ENCODE measurements at places on chromosomes 3 and 15.

DNA sequence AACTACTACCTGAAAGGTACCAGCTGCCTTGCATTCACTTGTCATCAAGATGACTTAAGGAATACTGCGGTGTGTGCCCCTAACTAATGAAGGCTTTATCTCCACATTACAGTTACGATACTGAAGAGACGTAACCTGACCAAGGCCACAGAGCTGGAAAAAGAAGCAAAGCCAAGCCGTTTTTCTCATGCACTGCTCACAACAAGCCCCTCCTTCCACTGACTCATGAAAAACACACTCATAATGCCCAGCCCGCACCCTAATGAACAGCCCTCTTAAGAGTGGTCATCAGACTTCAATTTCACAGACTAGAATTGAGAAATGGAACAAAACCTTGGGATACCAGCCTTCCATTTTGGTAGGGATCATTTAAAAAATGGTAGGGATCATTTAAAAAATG lies 11.6 kb downstream of the PSMD6 start:
- DNase-seq = no peak

DNA sequence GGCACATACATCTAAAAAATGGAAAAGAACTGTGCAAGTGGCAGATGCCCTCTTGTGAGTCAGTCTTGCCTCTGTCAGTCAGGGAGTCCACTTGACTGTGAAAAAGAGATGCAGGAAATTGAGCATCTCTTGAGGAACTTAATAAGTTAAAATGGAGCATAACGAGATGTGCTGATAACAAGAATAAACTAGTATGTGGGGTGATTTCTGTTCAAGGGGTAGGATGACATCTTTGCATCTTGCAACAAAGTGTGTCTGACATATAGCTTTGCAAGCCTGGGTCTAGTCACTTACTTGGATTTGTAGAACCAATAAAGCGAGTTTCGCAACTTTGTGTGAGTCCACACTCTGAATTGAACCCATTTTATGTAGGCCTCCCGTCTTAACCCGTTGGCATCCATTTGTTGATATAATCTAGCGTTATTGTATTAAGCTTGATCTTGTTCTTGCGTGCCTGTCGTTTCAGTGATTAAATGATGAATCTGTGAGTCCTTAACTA lies 2.2 kb downstream of the USP3 start:
- no peak for DNase-seq

- DNase-seq = no peak
Observed at GRCh38 chr15:89419370-89419984, 76.9 kb downstream of the RHCG start.

- no peak for DNase-seq
Observed at GRCh38 chr15:66294157-66294931, 976 bp downstream of the DIS3L start.

GRCh38 chr3:30729936-30730335 lies 123.5 kb downstream of the TGFBR2 start:
- no peak for DNase-seq

- DNase-seq = no peak
Observed at GRCh38 chr3:122006267-122006666, 15.8 kb downstream of the ILDR1 start.

DNA sequence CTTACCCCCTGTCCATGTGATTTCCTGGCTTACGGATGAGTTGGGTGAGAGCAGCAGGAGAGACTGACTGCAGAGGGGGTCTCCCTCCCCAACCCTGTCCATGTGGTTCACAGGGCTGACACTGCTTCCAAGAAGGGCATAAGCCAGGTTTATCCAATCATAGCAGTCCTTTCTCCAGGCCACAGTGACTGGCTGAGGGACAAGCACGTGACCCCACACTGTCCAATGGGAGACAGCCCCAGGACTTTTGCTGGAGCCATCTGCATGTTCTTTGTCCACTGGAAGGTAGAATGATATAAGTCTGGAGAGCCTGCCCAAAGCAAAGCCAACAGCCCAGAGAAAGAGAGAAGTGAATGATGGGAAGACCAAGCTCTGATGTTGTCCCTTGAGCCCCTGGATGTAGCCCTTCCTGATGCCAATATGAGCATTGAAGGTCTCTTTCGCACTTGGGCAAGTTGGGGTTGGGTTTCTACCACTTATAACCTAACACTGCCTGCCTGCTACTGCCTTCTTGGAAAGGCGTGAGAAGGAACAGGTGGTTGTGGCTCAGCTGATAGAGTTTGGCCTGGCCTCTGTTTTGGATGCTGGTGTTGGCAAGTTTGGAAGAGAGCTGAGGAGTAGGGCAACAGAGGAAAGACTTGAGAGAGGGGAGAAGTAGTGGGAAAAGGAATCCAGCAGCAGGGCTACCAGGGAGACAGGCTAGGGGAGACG lies 41.3 kb upstream of the GRIP2 start:
- DNase-seq = no peak

GRCh38 chr3:37130448-37130847 lies 43.9 kb downstream of the LRRFIP2 start:
- DNase-seq = no peak

- DNase-seq = no peak
Observed at GRCh38 chr15:35055416-35056105, 29.5 kb downstream of the NANOGP8 start.

DNA sequence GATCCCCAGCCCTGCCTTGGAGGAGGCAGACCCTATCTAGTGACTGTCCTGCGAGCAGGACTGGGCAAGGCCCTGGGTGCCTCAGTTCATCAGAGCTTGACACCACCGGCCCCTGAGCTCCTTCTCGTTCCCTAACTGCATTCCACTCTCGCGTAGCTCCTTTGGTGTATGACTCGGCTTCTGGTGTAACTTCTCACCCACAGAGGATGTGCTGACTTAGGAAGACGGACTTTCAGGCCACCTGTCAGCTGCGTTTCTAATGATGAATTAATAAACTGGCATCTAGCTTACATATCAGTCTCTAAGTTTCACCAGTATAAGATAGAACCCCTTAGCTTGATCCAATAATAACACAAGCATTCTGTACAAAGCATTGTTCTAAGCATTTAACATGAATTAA lies 17.5 kb downstream of the ABCF3 start:
- DNase-seq = no peak

DNA sequence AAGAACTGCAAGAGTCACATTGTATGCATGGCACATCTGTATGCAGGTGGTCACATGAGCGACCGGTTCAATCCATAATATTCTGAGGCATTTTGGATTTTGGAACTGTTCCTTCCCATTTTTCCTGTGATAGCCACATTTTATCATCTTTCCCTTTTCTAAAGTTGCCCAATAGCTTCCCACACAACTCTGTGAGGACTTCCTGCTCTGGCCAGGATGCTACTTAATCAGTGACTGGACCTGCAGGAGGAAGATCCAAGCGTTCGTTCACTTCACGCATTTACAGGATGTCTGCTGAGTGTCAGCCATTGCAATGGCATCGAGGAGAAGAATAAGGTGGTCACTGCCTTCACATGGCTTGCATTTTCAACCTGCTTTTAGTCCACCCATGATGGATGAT lies 9.8 kb downstream of the KLHL6 start:
- DNase-seq = no peak

- DNase-seq = no peak
Observed at GRCh38 chr3:46027736-46028397, 584 bp upstream of the XCR1 start.

GRCh38 chr3:129474984-129475804 lies 35.2 kb downstream of the IFT122 start:
- DNase-seq = no peak

- no peak for DNase-seq
Observed at GRCh38 chr3:37872413-37873160, 10.9 kb downstream of the CTDSPL start.

DNA sequence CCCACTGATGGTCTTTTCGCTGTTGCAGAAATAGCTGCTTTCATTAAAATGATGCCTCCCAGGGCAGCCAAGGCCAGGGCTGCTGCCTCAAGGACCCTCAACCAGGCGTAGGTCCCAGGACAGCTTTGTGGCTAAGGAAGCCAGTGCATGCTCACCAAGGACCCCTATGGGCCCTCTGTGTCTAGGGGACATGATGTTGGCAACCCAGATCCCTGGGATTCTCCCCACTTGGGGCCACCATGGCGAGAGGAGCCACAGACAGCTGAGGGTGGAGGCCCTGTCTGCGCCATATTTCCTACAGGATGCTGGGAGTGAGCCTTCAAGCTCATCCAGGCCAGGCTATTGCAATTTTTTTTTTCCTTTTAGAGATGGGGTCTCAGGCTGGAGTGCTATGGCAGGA lies 137.2 kb downstream of the CHSY1 start:
- no peak for DNase-seq

GRCh38 chr15:52068004-52068615 lies 44.5 kb downstream of the BCL2L10 start:
- peak; percentile 3 for DNase-seq

DNA sequence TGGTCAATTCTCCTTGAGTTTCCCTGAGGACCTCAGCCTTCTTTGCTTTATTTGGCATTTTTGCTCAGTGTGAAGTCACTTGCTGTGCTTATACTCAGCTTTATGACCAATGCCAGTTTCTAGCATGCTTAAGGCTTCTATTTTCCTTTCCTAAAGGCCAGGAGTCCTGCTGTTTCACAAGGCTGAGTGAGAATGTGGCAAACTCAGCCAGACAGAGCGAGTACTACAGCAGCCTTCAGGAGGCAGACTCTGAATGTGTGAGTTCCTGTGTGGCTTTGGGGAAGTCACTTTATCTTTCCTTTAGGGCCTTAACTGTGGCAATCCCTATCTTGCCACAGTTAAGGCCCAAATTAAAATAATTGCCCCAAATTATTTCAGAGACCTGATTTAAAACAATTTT lies 213.2 kb upstream of the MRPL3 start:
- DNase-seq = no peak

- DNase-seq = no peak
Observed at GRCh38 chr3:10457560-10457959, 47.8 kb downstream of the ATP2B2 start.

DNA sequence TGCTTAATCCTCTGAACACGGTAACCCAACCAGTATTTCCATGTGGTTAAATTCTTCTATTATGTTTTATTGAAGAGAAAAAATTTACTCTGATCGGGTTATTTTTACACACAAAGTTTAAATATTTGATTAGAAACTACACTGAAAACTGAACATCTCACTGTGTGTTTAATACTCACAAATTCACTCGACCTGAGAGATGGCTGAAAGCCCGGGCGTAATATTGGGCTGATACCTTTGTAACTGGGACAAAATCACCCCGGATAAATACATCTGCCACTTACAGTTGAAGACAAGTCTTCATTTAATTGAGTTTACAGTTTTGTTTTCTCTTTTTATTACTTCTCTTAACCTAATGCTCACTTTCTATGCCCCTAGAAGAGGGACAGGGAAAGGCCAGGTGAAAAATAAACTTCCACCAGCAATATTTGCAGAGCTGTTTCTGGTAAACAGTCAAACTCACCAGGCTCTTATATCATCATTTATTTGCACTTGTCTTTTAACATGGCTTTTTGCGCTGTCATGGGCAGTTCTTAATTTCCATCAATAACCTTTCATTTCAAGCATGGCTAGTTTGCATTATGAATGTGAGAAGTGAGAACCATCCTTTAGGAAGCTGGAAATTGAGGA lies 145.6 kb upstream of the TMCO5A start:
- DNase-seq = no peak

DNA sequence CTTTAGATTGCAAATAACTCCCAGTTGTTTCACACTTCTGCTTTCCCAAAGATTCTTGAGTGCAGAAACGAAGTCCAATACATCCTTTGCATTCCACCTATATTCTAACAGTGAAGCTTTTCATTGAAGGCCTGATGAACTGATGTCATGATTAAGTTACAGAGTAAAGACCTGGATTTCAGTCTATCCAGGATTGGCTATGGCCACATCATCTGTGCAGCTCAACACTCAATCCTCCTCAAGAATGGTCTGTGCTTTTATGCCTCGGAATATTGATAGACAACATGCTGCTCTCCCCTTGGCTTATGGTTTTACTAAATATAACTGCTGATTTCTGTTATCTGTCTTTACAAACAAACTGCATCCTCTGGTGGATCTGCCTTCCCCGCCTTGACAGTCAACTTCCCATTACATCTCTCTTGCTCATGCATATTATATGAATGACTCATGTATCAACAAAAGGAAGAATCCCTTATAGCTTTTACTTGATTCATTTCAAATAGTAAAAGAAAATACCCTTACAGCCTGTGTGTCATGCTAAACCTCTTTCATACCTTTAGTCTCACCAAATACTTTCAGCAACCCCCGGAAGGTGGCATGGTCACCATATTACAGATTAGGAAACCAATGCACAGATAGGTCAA lies 59.5 kb downstream of the SCN11A start:
- DNase-seq = no peak

GRCh38 chr3:98240131-98240530 lies 23.9 kb upstream of the OR5H6 start:
- DNase-seq = no peak

DNA sequence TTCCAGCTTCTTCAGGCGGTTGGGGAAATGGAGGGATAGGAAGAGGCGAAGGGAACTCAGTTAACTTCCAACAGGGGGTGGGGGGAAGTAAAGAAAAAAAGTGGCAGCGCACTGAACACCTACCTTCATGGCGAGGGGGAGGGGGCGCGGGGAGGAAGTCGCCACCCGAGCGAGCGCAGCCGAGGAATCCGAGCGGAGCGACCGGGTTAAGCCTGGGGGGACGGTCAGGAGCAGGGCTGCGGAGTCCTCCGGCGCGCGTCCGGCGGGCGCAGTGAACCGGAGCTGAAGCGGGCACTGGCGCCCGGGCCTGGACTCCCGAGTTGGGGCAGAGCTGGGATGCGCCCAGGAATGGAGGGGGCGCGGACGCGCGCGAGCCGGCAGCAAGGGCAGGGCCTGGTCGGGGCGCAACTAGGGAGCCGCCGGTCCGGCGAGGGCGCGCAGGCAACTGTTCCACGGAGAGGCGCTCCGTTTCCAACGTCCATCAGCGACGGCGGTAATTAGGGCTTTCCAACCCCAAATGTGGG lies at the start of gene WNT5A:
TSS of gene WNT5A (minus strand) at position 450 of the 524 bp plus-strand sequence. CDS start at position 129, 321 bp downstream.
- DNase-seq = no peak

- no peak for DNase-seq
Observed at GRCh38 chr3:15159501-15160136, 46.4 kb upstream of the CAPN7 start.

GRCh38 chr3:26721047-26721446 lies 98.5 kb downstream of the LRRC3B start:
- DNase-seq = no peak

DNA sequence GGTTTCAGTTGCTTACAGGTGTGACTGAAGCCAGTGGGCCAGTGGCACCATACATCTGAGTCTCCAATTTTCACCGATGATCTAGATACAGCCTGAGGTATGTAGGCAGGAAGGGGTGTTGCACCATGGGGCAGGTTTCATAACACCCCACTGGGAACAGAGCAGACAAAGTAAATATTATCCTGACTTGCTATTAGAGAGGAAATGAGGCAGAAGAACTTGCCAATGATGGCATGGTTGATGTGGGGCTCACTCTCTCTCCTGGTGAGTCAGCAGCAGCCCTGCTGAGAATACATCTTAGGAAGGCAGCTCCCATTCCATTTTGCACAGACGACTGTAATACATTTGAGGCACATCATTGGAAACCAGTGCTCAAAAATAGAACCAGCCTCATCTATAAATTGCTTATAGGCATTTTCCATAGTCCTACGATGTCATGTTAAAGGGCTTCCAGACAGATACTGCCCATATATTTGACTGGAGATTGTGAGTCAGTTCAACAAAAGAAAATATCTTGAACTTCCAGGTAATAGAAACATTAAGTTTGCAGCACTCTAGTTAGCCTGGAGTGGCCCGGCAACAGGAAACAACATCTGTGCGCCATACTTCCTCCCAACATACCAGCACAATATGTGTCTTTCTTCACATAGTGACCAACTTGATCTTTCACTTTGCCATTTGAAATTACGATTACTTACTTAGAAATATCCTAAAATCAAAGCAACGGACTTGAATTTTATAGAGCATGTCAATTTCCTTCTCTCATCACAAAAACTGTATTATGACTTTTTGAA lies 175.5 kb downstream of the NECTIN3 start:
- DNase-seq = no peak
